Type B pancreatic cell (in vitro differentiated cells): ENCODE measurements at places on chromosomes 5 and 9.

DNA sequence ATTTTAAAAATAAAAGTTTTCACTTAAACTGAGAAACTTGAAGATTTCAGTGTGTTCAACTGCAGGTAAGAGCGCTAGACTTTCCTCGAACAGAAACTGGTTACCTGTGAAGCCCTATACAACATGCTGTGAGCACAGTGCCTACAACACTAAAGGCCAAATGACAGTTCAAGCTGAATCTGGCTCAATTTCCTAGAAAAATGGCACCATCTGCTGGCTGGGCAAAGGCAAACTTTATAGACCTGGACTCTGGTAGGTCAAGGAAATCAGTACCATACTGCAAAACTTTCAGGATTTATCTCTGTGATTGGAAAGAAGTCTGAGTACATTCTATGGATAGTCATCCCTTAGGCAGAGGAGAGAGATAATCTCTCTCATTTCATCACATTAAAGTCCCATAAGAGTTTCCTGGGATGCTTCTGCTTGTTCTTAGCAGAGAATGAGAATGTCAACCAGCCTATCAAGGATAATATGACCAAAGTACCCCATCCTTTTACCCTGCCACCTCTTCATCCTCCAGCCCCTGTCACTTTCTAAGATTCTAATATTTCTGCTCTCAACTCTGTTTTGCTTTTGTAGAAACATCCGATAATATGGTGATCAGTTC lies 31.8 kb upstream of the FOXB2 start:
- H3K4me3 ChIP-seq = no peak overlapping the region
- no peaks in the 10 kb centered on the region for H3K4me1 ChIP-seq
- DNase-seq = no peak
- H3K27ac ChIP-seq = no peak overlapping the region
- H3K27me3 ChIP-seq = peaks cover 21% of the 10 kb centered on the region

DNA sequence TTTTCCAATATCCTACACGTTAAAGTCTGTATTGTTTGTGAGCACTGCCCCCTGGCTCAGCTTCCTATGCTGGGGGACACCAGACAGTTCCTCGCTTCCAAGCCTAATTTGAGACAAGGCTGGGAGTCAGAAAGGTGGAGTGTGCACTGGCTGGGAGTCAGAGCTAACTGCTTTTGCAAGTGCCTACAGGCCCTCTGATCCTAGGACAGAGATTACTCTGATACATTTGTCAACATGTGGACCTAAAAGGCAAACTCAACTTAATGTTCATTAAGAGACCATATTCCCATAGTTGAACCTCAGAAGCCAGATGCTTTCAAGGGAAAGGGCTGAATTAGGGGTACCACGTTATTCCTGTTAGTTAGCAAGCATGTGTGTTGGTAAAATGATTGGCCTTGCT lies 80.8 kb downstream of the NIPSNAP3B start:
- no peaks in the 10 kb centered on the region for H3K27me3 ChIP-seq
- peaks cover 6% of the 10 kb centered on the region for H3K4me1 ChIP-seq
- H3K4me3 ChIP-seq = no peak overlapping the region

DNA sequence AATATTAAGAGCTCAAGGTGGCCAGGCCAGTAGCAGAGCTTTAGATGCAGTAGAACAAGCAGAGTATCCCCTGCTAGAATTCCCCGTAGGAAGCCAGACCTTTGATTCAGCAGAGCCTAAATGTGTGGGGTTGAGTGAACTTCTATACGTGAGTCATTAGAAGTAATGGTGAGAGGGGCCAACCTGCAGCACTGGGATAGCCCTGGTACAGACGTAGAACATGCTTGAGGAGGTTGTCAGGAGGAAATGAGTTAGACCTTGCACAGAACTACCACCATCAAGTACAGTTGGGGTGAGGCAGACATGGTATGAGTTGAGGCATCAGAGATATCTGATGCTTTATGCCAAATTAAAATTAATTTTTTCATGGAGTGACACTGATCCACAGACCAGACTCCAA lies 42.0 kb downstream of the PDCD1LG2 start:
- no peaks in the 10 kb centered on the region for H3K27me3 ChIP-seq
- H3K36me3 ChIP-seq = no peaks in the 10 kb centered on the region
- H3K4me1 ChIP-seq = peaks cover 9% of the 10 kb centered on the region
- no peak for DNase-seq
- H3K4me3 ChIP-seq = no peak overlapping the region
- H3K27ac ChIP-seq = no peak overlapping the region

DNA sequence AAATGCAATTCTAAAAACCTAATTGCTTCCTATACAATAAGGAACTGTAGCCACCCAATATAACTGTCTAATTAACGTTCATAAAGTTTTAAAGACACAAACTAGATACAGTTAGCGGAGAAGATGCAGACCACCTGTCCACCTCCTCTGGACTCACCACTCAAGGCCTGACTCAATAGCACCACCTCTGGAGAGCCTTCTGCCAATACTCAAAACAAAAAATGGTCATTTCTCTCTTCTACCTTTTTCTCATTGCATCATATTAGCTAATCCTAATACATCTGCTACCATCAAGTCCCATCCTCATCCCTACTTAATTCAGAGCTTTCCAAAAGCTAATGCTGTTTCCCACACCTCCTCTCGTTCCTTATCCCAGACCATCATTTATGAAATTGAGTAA lies 159.9 kb downstream of the MLLT3 start:
- no peak overlapping the region for H3K4me3 ChIP-seq
- no peak for DNase-seq
- H3K36me3 ChIP-seq = peaks cover 3% of the 10 kb centered on the region
- H3K27me3 ChIP-seq = no peaks in the 10 kb centered on the region
- H3K4me1 ChIP-seq = peaks cover 20% of the 10 kb centered on the region
- no peak overlapping the region for H3K27ac ChIP-seq

- H3K4me3 ChIP-seq = no peak overlapping the region
- H3K4me1 ChIP-seq = no peaks in the 10 kb centered on the region
- H3K27me3 ChIP-seq = no peaks in the 10 kb centered on the region
- H3K27ac ChIP-seq = no peak overlapping the region
Measured at GRCh38 chr9:93656426-93657239, 80.2 kb downstream of the PHF2 start.

DNA sequence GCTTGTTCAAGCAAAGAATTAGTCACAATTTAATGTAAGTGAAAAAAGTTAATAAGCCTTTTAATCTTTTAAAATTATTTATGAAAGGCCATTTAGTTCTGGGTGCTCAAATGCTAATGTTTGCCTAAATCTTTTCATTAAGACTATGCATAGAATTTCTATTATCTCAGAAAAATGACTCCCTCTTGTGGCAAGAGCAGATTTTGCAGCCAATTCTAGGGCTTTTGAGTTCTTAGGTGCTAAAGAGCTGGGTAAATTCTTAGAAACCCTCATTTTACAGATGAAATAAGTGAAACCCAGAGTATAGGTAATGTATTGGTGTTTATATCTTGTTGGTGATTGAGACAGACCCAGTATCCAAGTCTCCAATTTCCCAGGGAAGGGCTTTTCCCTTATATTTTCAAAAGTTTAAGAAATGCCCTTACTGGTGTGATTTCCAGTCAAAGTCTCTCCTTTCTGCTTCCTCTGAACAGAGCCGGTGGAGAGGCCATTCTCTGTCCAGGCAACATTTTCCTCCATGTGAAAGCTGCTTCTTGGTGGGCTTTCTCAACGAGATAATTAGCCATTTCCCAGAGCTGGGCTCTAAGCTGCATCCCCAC lies 24.1 kb upstream of the PCSK5 start:
- H3K4me1 ChIP-seq = peaks cover 5% of the 10 kb centered on the region
- H3K27ac ChIP-seq = no peak overlapping the region
- H3K4me3 ChIP-seq = no peak overlapping the region
- H3K36me3 ChIP-seq = no peaks in the 10 kb centered on the region
- H3K27me3 ChIP-seq = peaks cover 14% of the 10 kb centered on the region

DNA sequence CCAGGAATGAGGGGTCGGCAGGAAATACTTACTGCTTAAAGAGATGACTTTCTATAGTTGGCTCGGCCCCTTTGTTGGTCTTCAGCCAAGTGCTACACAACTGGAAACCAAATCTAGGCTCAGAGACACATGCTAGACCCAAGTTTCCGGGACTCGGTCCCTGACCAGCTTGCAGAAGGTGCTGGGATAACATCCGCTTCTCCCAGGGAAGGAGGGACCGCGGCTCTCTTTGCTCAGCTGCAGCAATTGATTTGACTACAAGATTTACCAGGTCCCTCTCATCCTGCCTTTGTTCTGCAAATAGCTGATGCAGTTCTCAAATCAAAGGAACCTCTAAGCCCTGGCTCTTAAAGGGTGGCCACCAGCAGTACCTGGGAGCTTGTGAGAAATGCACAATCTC lies 314.7 kb downstream of the MLLT3 start:
- peaks cover 2% of the 10 kb centered on the region for H3K27me3 ChIP-seq
- H3K27ac ChIP-seq = no peak overlapping the region
- H3K4me1 ChIP-seq = peaks cover 12% of the 10 kb centered on the region
- no peaks in the 10 kb centered on the region for H3K36me3 ChIP-seq

DNA sequence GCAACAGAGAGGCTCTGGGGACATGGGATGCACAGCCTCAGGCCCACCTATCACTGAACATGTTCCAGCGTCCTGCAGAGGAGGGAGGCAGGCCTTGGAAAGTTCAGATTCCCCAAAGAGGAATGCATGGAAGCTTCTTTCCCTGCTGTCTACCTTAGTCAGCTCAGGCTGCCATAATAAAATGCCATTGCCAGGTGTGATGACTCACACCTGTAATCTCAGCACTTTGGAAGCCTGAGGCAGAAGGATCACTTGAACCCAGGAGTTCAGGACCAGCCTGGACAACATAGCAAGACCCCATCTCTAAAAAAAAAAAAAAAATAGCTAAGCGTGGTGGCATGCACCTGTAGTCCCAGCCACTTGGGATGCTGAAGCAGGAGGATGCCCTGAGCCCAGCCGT lies 24.5 kb upstream of the TOR1B start:
- H3K27me3 ChIP-seq = no peaks in the 10 kb centered on the region
- H3K4me1 ChIP-seq = peaks cover 16% of the 10 kb centered on the region
- H3K27ac ChIP-seq = no peak overlapping the region
- H3K36me3 ChIP-seq = no peaks in the 10 kb centered on the region
- DNase-seq = no peak
- no peak overlapping the region for H3K4me3 ChIP-seq

- DNase-seq = no peak
- H3K27ac ChIP-seq = no peak overlapping the region
- no peaks in the 10 kb centered on the region for H3K36me3 ChIP-seq
- peaks cover 41% of the 10 kb centered on the region for H3K4me1 ChIP-seq
- peaks cover 40% of the 10 kb centered on the region for H3K27me3 ChIP-seq
Measured at GRCh38 chr5:10328323-10328722, 20.6 kb upstream of the CMBL start.

GRCh38 chr9:93071464-93071863 lies 13.0 kb downstream of the SUSD3 start:
- H3K4me3 ChIP-seq = no peak overlapping the region
- no peak for DNase-seq
- no peak overlapping the region for H3K27ac ChIP-seq

DNA sequence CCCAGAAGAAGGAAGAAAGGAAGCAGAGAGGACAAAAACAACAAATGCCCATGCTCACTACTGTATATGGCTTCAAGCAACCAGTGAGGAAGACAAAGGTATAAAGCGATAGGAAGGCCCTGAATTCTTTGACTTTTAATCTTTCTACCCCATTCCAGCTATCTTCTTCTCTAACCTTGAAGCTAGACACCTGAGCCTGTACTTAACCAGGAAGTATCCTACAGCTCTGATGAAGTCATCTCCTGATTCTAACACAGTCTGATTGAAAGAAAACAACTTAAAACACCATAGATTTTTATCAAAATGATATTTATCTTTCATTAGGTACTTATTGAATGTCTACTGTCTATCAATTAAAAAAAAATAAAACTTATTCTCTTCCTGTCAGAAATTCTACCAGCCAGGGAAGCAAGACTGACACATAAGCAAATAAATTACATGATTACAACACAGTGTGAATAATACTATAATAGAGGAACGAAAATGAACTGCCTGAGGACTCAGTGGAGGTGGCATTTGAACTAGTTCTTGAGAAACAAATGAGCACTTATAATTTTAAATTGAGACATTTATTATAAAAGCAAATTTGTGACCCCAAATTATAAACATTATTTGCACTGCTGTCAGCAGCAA lies 123.3 kb upstream of the ELL2 start:
- DNase-seq = no peak
- peaks cover 6% of the 10 kb centered on the region for H3K4me1 ChIP-seq
- H3K27me3 ChIP-seq = peaks cover 5% of the 10 kb centered on the region
- no peak overlapping the region for H3K27ac ChIP-seq
- no peaks in the 10 kb centered on the region for H3K36me3 ChIP-seq
- H3K4me3 ChIP-seq = no peak overlapping the region
